Fibroblast of lung (primary cell): ENCODE measurements at places on chromosomes 1 and 21. TPM values are rescaled to one million over a fixed set of nuclear protein-coding genes. Genes with fewer than 3 reads are reported as not detected.

The INSRR gene
- not detected in 2 replicates for total RNA-seq

The C8A gene
- total RNA-seq: not detected in 2 replicates

The PIGR gene
- not detected in 2 replicates for total RNA-seq

DNA sequence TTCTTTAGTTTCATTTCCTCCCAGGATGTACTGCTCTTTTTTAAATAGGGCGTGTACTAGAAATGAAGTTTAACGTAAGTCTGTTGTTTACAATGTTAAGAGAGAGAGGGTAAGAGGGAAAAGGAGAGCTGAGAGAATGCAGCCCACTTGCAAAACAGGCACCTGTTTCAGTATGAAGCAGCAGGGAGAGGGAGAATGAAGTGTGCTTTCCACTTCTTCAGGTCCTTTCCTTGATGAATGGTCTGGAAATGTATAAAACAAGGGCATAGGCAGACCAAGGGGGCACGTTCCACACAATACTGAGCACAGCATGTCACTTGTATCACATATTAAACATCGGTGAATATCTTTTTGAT is 2.0 kb downstream of the KCNA3 start:
- H3K4me3 ChIP-seq: peak overlapping the region; percentile 9
- H3K27ac ChIP-seq: peak overlapping the region; percentile 58
- no peak for DNase-seq
- peaks cover 12% of the 10 kb centered on the region for H3K4me1 ChIP-seq
- H3K27me3 ChIP-seq: no peaks in the 10 kb centered on the region

GRCh38 chr1:70156529-70157120 is 48.8 kb downstream of the LRRC40 start:
- no peak overlapping the region for H3K4me3 ChIP-seq
- H3K27me3 ChIP-seq: no peaks in the 10 kb centered on the region
- H3K27ac ChIP-seq: no peak overlapping the region
- no peaks in the 10 kb centered on the region for H3K36me3 ChIP-seq
- H3K4me1 ChIP-seq: no peaks in the 10 kb centered on the region
- DNase-seq: no peak

DNA sequence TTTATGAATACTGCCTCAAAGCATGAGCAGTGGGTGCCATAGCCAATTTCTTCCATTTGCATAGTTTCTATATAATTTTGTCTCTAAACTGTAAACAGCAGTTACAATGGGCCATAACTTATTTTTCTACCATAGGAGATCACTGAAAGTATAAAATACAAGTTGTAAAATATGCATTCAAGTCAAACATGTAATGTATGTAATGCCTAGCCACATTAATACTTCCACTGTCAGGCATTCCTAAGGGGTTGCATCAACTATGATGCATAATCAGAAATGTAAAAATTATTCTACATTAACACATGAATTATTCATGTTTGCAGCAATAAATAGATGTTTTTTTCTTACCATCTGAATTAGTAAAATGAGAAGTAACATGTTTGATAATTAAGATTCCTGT is 560.3 kb upstream of the ZP4 start:
- no peak overlapping the region for H3K4me3 ChIP-seq
- H3K36me3 ChIP-seq: no peaks in the 10 kb centered on the region
- H3K27me3 ChIP-seq: no peaks in the 10 kb centered on the region
- H3K27ac ChIP-seq: no peak overlapping the region
